ENCODE measurements at places on chromosomes 13 and 19.

- DNase-seq = peak; percentile 55
Measured at GRCh38 chr19:8641908-8642547, 11.6 kb downstream of the NFILZ start.

- no peak for DNase-seq
Measured at GRCh38 chr13:67224148-67224846, 5.8 kb downstream of the PCDH9 start.

- DNase-seq = no peak
Measured at GRCh38 chr13:88544836-88545235, 873.7 kb downstream of the SLITRK5 start.

DNA sequence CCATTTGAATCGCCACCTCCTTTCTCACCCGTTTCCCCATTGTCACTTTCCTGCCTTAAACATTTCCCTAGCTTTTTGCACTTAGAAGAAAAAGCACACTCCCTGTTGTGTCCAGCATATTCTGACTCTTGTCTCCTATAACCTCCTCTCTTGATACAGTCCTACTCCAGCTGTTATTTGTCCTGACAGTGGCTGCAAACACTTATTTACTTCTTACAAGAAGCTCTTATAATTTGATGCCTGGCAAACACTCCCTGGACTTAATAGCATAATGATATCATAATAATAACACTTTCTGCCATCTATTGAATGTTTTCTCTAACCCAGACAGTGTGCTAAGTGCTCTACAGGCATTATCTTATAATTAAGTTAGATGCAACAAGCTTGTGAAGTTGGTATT is 76.6 kb downstream of the DGKH start:
- no peak for DNase-seq

DNA sequence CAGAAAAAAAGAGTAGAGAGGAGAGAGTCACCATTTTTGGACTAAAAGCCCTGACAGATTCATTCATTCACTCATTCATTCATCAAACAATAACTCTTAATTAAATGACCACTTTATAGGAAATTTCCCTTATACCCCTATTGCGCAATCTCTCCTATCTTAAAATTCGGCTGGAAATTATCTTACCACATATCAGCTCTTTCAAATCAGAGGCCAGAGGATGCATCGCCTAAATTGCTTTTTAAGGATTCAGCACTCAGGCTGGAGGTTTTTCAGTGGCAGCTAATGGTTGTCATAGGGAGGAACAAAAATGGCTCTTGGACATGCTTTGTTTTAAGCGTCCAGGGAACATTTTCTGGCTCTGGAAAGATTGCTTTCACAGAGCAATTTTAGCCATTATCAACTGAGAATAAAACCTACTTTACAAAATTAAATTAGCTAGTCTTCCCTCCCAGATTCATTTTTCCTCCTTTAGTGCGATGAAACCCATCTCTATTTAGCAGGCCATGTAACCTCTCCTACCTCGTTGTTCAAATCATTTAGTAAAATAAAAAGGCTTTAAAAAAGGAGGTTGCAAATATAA is 115.2 kb downstream of the OLFM4 start:
- no peak for DNase-seq

- DNase-seq = no peak
Measured at GRCh38 chr13:100333141-100333540, 244.2 kb downstream of the PCCA start.

GRCh38 chr19:40671404-40671803 is 19.0 kb downstream of the NUMBL start:
- no peak for DNase-seq

GRCh38 chr13:45109102-45109720 is 11.1 kb upstream of the GTF2F2 start:
- peak; percentile 57 for DNase-seq

DNA sequence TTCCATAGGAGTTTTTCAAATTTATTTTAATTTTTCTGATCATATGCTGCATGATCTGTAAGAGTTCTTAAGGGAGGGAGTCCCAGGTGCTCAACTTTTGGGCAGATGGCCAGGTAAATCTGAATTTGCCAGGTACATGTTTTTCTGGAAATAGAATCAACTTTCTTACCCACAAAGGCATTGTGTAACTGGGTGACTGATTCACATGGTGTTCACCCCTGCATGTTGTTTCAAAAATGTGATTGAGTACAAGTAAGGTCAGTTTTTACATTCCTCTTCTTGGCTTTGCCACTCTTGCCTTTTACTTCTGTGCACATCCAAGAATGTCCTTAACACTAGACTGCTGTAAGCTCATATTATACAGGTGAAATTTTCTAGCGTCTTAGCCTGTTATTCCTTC is 30.4 kb downstream of the RB1 start:
- no peak for DNase-seq

DNA sequence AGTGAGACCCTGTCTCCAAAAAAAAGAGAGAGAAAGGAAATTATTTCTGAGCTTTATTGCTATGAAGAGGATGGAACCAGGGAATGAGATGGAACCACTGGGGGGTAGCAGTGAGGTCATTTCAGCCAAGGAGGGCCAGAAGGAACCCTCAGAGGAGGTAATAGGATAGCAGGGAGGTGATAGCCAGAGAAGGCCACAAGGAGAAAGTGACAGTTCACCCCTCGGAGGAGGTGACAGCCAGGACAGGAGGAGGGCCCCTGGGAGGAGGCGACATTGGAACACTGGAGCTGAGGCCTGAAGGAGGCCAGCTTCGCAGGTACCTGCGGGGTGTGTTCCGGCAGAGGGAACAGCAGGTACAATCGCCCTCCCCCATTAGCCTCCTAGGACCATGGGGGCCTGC is 675 bp upstream of the PGPEP1 start:
- DNase-seq = peak; percentile 51

DNA sequence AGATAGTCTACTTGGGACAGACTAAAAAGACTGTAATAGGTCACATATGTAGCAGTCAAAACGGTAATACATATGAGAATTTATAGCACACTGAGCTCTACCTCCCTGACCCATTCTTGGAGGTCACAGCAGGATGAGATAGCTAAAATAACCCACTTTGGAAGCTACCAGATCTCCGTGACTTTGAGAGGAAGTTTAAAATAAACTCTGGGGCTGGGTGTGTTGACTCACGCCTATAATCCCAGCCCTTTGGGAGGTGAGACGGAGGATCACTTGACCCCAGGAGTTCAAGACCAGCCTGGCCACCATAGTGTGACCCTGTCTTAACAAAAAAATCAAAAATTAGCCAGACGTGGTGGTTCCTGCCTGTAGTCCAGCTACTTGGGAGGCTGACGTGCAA is 45.3 kb downstream of the DHRS12 start:
- no peak for DNase-seq

DNA sequence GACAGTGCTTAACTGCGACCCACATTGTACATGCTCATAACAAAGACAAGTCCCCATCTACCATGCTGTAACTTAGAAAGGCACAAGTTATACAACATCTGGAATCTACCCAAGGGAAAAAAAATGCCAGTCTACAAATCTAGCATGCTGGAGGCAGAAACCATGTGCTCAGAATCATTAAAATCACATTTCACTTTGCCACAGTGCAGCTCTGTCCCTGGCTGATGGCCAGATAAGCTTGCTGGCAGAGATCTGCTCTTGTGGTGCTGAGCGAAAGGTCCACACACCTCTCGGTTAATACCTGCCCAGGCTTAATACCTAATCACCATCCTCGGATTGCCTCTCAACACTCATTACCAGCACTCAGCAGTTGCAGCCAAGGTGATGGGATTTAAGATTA is 74.1 kb upstream of the UQCRFS1 start:
- DNase-seq = no peak

DNA sequence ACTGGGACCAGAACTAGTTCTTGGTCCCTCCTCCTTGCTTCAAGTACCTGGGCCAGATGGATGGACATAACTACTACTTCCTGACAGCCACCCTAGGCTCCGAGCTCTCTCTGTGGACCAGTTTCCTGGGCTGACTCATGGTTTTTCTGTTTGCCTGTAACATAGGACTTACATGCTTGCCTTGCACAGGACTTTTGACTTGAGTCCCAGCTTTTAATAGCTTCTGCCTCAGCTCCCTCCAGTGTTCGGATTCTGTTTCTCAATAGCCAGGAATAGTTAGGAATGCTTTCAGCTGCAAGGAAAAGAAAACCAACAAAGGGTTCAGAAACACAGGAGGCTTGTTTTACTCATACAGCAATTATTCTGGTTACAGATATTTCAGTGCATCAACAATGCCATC is 405.9 kb downstream of the ZNF536 start:
- DNase-seq = no peak

DNA sequence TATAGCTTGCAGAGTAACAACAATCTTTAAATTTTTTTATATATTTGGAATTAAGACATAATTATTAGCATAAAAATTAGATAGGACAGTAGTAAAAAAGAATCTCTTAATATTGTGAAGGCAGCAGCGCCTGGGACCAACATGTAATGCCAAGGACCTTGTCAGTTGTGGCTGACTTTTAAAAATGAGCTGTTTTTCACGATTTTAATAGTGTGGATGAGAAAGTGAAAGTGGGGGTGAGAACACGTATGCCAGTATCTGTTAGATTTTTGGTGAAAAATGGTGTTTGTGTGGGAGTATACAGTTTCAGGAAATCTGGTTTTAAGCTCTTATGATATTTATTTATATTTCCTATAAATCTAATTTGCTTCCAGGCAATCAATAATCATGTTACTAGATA is 125.2 kb downstream of the LMO7 start:
- DNase-seq = no peak

- DNase-seq = no peak
Measured at GRCh38 chr13:106143392-106143791, 392.1 kb downstream of the EFNB2 start.

GRCh38 chr19:7701654-7702457 is at the start of gene FCER2:
TSS of gene FCER2 (minus strand) at chr19:7702131. CDS start at chr19:7699760, 2,371 bp downstream.
- peak; percentile 79 for DNase-seq

DNA sequence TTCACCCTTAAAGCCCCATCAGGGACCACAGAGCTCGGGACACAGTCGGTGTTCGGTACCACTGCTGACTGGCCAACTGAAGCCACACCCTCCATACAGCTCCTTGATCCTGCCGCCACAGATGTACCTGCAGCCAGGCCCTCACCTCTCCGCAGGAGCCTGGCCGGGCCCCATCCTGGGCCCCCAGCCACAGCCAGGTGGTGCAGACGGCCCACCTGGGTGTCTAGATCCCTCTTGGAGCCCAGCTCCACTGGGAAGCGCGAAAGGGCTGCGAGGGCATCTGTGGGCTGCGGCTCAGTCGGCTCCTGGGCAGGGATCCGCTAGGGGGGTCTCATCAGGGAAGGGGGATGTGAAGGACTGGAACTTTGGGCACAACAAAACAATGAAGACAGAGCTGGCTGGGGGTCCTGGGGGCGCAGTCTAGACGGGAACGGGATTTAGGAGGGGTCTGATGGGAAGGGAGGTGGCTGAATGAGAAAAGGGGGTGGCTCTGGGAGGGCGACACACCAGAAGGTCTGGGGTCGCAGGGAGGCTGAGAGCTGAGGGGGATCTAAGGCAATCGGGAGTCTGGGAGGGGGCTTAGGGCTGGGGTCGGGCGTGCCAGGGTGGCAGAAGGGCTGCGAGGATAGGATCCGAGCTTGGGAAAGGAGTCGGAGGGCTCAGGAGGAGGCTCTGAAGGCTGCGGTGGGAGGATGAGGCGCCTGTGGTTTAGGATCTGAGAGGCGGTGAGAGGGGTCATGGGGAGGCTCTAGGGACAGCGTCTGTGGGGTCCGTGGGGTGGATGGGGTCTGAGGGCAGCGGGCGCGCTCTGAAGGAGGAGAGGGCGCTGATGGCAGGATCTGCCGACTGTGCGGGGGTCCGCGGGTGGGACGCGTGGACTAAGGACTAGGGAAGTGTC is 15.8 kb downstream of the PRODH2 start:
- DNase-seq = no peak

GRCh38 chr19:2803486-2804155 is 16.0 kb upstream of the ZNF554 start:
- no peak for DNase-seq

- DNase-seq = no peak
Measured at GRCh38 chr13:105050686-105051085, 1484.8 kb downstream of the EFNB2 start.

GRCh38 chr13:76677043-76677442 is 209.2 kb downstream of the KCTD12 start:
- no peak for DNase-seq

GRCh38 chr13:23608701-23609413 is 38.6 kb downstream of the TNFRSF19 start:
- no peak for DNase-seq

- DNase-seq = no peak
Measured at GRCh38 chr13:90300015-90300414, 1047.5 kb upstream of the MIR17HG start.

- no peak for DNase-seq
Measured at GRCh38 chr13:23805122-23805521, 84.1 kb downstream of the MIPEP start.

- DNase-seq = no peak
Measured at GRCh38 chr19:33332248-33332647, 29.9 kb upstream of the CEBPA start.

GRCh38 chr13:80337288-80338081 is 3.4 kb downstream of the SPRY2 start:
- no peak for DNase-seq

GRCh38 chr13:45456196-45456972 is 8.4 kb upstream of the COG3 start:
- DNase-seq = no peak

DNA sequence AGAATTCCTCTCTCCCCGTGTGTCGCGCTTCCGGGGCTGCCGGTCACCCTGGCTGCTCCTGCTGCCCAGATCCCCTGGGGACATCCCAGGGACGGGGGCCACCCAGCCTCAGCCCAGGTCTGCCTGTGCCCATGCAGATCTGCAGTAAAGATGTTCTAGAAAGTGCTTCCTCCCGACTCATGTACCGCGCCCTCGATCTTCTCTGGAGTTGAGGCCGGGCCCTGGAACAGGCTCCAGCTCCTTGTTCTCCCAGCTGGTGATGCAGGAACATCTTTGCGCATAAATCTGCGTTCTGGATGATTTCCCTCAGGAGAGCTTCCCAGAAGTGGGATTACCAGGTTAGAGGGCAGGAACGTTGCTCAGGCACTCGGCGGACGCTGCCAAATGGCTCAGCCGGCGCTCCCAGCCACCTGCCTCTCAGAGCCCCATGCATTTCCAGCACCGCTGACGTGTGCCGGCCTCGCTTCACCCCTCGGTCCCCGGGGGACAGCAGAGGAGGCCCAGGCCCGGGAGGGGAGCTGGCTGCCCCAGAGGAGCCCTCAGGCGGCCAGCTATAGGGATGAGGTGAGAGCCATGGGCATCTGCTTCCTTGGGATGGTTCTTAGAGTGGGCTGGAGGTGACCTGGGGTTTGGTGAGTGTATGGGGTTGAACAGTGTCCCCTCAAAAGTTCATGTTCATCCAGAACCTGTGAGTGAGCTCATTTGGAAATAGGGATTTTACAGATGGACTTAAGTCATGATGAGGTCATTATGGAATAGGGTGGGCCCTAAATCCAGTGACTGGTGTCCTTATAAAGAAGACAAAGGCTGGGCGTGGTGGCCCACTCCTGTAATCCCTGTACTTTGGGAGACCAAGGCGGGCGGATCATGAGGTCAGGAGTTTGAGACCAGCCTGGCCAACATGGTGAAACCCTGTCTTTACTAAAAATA is 42.6 kb downstream of the CRTC1 start:
- DNase-seq = no peak

GRCh38 chr13:20673715-20674114 is 29.8 kb upstream of the IL17D start:
- DNase-seq = no peak

Measured in GM13976 (cell line).